Left colon (tissue), 2 donors: ENCODE measurements at places on chromosomes 5 and 9. TPM values are rescaled to one million over a fixed set of nuclear protein-coding genes. Genes with fewer than 3 reads are reported as not detected.

GRCh38 chr5:32850817-32851496 lies 139.8 kb downstream of the NPR3 start:
- no peak for DNase-seq

ADRB2 gene
- 1.4 TPM for total RNA-seq

STING1 gene
- total RNA-seq = 25.0 TPM

DNA sequence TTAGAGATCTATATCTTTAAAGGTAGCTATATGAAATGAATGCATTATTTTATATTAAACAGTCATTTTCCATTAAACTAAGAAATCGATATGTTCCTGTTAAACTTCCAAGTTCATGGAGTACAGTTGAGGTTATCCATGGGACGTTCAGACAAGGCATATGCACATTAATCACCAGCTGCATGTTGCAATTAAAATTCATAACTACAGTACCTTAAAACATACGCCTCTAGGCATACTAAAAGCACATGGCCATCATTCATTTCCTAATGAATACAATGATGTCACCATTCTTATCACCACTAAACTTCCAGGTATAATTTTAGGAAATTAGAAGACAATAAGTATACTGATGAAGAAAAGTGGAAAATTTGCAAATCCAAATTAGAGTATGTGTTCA lies 174.3 kb downstream of the CDH12 start:
- no peak for DNase-seq

- DNase-seq = no peak
Observed at GRCh38 chr9:2072752-2073405, 57.7 kb downstream of the SMARCA2 start.
